ENCODE measurements at places on chromosomes 12 and 14. TPM values are rescaled to one million over a fixed set of nuclear protein-coding genes. Genes with fewer than 3 reads are reported as not detected.

GRCh38 chr14:38080696-38081095, 127.0 kb upstream of the SSTR1 start:
- no peak for DNase-seq

- peak; percentile 85 for DNase-seq
Observed at GRCh38 chr14:64645220-64645892, 58.9 kb upstream of the PLEKHG3 start.

- DNase-seq, result no peak
Observed at GRCh38 chr14:24283796-24284460, 12.5 kb upstream of the RABGGTA start.

DNA sequence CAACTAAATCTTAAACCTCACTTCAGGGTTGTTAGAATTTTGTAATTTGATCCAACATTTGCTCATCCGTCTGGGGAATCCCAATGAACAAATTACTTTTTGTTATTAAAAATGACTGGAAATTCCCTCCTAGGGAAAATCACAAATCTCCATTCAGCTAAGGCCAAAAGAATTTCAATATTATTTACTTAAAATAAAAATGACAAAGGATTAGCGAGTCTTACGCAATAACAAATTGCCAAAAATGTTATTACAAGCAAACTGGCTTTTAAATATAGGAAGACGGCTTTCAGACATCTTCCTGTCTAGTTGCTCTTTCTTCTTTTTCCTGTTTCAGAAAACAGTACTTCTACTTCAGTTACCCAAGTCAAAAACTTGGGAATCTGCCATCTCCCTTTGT, 92.4 kb upstream of the TSPAN8 start:
- peak; percentile 26 for DNase-seq

- DNase-seq, result no peak
Observed at GRCh38 chr12:77324416-77324762, 259.0 kb upstream of the E2F7 start.

Gene SCFD1
- 54.0 TPM for polyA plus RNA-seq

GRCh38 chr14:64089920-64090319, 204.3 kb downstream of the ESR2 start:
- no peak for DNase-seq

DNA sequence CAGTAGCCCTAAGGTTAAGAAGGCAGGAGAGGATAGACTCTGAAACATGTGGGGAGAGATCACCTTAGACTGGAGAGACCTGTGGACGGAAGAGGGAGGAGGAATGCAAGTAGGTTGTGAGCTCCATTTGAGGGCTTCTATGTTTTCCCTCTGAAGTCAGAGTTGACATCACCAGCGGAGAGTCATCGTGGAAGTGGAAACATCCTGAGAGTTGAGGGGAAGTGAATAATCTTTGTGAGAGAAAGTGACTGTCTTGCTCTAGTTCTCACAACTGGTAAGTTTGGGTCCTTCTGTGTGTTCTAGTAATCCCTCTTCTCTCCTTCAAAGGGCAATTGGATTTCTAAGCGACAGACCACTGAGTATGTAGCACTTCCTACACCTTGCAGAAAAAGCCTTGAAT, 103.6 kb upstream of the CCND2 start:
- DNase-seq, result no peak

Gene TOGARAM1
- 20.8 TPM for polyA plus RNA-seq

DNA sequence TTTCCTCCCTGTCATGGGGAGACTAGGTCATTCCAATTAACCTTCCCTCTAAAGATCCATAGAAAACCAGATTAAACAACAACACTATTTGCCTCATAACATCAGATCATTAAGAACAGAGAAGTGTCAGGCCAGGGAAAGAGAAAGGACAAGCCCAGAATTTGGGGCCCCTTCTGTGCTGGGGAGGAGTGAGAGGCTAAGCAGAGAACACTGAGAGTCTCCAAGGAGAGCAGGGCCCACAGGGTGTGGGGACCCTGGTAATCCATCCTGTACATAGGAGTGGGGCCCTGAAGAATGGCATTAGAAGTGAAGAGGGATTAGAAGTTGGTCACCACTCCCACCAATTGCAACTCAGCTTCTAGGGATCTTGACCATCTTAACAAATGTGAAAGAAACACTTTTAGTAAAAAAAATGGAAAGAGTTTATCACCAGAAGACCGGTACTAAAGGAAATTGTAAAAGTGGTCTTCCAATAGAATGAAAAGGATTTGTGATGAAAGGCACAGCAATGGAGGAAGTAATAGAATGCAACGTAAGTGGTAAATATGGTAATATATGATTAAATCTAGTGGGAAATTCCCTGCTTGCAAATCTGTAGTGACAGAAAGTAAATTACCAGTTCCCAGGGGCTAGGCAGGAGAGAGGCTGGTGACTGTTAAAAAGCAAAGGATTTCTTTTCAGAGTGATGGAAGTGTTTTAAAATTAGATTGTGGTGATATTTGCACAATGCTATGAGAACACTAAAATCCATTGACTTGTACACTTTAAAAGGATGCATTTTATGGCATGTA, 14.0 kb upstream of the TMTC1 start:
- no peak for DNase-seq

Gene SCN8A
- 0.69 TPM for polyA plus RNA-seq

DNA sequence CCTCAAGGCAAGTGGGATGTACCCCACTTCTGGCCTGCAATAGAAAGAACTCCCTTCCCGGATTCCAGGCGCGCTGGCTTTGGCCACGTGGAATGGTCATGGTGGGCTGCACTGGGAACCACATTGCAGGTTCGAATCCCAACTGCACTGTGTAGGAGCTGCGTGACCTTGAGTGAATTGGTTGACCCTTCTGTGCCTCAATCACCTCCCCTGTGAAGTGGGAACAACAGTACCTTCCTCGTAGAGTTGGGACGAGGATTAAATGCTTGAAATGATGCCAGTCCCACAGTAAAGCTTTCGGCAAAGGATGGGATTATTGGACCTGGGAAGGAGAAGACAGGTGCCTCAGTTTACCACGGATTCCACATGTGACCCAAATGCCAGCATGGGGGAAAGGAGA, 36.8 kb upstream of the MYL2 start:
- DNase-seq, result no peak

DNA sequence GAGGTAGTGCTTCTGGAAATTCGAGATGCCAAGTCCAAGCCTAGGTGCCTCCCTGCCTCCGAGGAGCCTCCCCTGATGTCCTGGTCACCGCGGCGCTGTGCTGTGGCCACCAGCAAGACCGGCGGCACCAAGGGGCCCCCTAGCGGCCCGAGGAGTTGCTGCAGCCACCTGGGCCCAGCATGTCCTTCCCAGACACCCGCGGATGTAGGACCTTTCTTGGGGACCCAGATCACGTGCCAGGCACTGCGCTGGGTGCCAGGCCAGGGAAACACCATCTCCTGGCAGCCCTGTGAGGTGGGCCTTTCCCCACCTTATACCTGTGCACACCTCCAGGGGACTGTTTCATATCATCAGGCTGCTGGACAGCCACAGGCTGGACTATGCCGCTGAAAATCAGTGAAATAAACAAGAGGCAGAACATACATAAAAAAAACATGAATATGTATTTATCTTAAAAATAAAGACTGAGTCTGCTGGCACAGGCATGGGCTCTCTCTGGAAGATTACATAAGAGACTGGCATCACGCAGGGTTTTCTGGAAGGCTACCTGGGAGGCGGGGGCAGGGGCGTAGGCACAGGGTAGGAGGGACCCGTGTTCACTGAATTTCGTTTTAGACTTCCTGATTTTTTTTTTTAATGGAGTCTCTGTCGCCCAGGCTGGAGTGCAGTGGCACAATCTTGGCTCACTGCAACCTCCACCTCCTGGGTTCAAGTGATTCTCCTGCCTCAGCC, 15.9 kb upstream of the HHIPL1 start:
- peak; percentile 71 for DNase-seq

Measured in muscle of leg (tissue), 16 donors.